Cortex of kidney (tissue), 1 donor: ENCODE measurements at places on chromosomes 7 and 10.

DNA sequence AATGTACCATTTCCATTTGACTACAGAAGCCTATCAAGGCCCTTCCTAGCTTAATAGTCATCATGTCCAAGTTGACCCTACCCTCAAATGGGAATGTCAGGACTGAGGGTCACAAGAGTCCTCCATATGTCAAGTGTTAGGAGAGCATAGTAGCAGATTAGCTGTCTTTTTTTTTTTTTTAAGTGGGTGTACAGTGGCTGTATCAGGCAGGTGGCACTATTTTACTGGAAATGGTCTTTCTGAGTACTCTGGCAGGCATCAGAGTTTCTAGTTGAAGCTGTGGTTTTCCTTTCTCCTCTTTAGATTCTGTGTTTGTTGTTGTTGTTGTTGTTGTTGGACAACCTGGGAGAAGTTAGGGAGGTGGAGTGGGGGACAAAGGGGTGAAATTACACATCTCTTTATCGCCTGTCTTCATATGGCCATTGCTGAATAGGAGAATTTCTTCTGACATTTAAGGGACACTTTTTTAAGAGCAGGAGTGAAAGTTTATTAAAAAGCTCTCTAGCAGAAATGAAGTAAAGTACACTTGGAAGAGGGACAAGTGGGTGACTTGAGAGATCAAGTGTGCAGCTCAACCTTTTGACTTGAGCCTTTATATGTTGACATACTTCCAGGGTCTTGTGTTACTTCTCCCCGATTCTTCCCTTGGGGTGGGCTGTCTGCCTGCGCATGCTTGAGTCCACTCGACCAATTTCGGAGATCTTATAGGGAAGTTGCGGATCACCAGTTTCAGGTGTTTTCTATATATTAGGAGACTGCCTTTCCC, 104.1 kb upstream of the FOXP2 start:
- DNase-seq, result no peak

GRCh38 chr10:88989824-88990383, 694 bp upstream of the FAS start:
- DNase-seq, result no peak

GRCh38 chr7:138934367-138934766, 46.8 kb downstream of the KIAA1549 start:
- DNase-seq, result no peak

DNA sequence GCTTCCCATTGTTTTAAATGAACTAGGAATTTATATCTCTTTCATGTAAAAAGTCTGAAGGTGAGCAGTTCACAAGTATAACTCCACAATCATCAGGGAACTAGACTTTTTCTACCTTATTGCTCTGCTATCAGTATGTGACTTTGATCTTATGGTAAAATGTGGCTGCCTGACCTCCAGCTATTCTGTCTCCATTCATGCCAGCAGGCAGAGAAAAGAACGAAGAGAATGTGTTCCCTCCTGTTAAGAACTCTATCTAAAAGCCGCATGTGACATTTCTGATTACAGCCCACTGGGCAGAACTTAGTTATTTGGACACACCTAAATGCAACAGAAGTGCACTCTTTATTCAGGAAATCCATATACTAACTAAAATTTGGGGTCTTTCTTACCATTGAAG, 102.8 kb upstream of the MBL2 start:
- DNase-seq, result no peak

- no peak for DNase-seq
Measured at GRCh38 chr10:99781734-99782429, 558 bp upstream of the ABCC2 start.

- no peak for DNase-seq
Measured at GRCh38 chr7:13742811-13743210, 246.7 kb downstream of the ETV1 start.

DNA sequence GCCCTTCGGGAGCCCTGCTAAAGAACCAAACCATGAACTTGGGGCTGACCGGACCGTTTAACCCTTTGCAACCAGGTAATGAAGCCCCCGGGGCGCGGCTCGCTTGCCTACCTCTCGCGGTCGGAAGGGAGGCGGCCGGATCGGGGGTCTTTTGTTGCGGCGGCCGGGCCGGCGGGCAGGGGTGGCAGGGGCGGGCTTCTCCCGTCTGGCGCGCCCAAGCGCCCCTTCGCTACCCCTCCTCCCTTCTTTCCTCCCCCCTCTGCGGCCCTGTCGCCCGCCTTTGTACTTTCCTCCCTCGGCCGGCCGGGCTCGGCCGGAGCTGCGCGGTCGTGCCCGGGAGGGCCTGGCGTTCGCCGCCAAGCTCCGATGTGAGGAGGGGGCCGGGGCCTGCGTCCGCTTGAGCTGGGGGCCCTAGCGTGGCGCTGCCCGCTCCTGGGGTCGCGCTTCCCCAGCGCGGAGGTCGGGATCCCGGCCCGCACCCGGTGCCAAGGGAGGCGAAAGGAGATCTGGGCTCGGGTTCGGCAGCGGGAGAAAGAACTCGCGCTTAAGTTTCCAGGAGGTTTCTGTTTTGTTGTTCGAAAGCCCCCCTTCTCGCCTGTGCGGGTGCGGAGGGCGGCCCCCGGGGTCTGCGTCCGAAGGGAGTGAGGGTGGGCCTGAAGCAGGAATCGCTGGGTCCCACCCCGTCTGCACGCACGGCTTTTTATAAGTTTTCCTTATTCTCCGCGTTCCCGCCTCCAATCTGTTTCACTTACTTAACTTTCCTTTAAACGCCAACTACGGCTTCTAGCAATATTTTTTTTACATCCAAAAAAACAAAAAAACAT, 436.8 kb upstream of the GALNT17 start:
- no peak for DNase-seq

- no peak for DNase-seq
Measured at GRCh38 chr10:92829042-92829785, 19.1 kb upstream of the EXOC6 start.

GRCh38 chr10:7794251-7795026, 6.5 kb downstream of the ATP5F1C start:
- no peak for DNase-seq

DNA sequence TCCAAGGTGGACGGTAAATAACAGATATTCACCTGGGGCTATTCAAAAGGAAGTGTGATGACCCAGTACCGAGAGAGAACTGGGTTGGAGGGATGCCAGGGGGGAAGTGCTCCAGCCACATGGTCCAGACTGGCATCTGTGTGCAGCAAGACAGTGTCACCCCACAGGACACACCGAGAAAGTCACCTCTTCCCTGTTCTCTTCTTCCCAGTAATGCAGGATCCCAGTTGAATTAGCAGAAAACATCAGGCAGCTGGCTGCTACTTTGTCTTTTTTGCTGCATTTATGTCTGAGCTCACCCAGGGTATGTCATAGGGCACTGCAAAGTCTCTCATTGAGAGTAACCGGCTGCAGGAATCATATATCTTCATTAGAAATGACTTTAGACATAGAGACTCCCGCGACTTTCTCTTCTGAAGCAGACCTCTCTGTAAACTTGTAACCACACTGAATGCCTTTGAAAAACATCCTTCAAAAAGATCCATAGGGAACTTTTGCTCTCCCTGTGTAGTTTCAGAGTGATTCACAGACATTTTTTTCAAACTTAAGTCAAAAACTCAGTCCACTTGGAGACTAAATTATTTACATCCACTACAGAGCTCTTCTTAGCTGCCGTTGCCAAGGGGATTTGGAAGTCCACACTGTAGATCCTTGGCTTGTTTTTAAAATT, 609.0 kb upstream of the DPP6 start:
- no peak for DNase-seq

GRCh38 chr7:117019287-117019686, 66.0 kb downstream of the ST7 start:
- no peak for DNase-seq

- DNase-seq, result no peak
Measured at GRCh38 chr7:31106303-31107105, 54.4 kb downstream of the ADCYAP1R1 start.

DNA sequence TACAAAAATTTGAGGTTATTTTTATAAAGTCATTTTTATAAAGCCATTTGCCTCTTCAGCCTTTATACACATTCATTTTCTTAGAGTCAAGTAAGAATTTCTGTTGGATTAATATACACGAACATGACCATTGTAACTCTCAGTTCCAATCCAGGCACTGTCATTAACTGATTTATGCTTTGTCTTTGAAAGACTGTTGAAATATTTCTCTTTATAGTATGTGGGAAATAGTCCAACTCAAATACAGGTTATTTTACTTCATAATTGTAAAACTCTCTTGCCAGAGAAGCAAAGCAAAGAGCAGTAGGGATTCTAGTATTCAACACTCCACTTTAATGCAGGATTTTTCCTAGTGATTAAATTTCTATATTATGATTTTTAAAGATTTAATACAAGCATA, 36.5 kb upstream of the PAPSS2 start:
- no peak for DNase-seq

- DNase-seq, result no peak
Measured at GRCh38 chr10:1631282-1631681, 106.0 kb downstream of the ADARB2 start.

DNA sequence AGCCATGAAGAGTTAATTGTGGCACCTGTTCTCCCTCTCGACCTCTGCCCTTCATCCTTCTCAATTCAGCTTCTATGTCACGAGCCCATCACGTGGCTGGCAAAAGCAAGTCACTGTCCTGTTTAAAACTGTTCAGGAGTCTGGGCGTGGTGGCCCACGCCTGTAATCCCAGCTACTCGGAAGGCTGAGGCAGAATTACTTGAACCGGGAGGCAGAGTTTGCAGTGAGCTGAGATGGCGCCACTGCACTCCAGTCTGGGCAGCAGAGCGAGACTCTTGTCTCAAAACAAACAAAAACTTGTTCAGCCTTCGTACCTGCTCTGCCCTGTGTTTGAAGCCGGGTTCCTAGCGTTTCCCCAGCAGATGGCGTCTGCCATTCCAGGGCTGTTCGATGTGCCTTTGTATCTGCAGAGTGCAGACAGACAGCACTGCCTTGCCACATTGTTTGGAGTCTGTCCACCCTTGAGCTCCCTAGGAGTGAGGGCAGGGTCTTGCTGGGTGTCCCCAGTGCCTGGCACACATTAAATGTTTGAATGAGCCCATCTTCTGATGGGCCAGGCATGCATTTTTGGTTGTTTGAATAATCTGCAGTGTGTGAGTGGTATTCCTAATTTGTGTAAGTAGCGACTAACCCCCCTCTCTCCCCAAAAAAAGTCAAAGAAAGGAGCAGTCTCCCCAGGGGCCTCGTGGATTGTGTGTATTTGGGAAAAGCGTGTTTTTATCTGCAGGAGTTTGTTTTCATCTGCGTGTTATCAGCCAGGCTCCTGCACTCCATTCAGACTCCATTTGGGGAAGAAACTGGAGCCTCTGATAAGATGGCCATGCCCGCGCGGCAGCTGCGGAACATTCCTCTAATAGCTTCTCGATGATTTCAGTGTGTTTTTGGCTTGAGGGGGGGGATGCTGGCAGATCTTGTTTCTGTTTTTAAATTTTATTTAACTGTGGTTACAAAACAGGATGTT, 61.2 kb downstream of the DNAJB6 start:
- no peak for DNase-seq
